ENCODE measurements at places on chromosomes 6 and 20. TPM values are rescaled to one million over a fixed set of nuclear protein-coding genes. Genes with fewer than 3 reads are reported as not detected.

The KCNK15 gene
- polyA plus RNA-seq: not detected

- DNase-seq: no peak
Measured at GRCh38 chr20:41668057-41668749, 50.0 kb upstream of the CHD6 start.

DNA sequence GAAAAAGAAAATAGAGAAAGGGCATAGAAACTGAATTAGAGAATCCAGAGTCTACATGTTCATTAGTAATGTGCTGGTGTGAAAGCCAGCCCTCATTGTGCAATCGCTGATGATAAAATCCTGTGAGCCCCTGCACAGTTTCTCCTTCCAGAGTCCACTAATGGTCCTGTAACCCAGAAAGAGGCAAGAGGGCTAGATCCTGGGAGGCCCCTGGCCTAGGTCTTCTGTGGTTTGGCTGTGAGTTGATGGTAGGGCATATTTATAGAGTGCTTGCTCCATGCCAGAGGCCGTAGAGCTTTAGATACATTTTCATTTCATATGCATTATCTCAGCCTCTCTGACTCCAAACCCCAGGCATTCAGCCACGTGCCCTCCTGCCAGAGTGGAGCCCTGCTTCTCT lies 94.9 kb upstream of the MTHFD1L start:
- DNase-seq: no peak

- DNase-seq: no peak
Measured at GRCh38 chr6:127435626-127436220, 23.5 kb downstream of the KIAA0408 start.

GRCh38 chr6:105875974-105876640 lies 210.0 kb upstream of the PRDM1 start:
- DNase-seq: no peak
